ENCODE measurements at places on chromosomes 6 and 20.

- no peak for DNase-seq
Measured at GRCh38 chr6:158817728-158818580, 1.2 kb downstream of the EZR start.

GRCh38 chr6:133093956-133094355 is 147.2 kb upstream of the EYA4 start:
- no peak for DNase-seq

DNA sequence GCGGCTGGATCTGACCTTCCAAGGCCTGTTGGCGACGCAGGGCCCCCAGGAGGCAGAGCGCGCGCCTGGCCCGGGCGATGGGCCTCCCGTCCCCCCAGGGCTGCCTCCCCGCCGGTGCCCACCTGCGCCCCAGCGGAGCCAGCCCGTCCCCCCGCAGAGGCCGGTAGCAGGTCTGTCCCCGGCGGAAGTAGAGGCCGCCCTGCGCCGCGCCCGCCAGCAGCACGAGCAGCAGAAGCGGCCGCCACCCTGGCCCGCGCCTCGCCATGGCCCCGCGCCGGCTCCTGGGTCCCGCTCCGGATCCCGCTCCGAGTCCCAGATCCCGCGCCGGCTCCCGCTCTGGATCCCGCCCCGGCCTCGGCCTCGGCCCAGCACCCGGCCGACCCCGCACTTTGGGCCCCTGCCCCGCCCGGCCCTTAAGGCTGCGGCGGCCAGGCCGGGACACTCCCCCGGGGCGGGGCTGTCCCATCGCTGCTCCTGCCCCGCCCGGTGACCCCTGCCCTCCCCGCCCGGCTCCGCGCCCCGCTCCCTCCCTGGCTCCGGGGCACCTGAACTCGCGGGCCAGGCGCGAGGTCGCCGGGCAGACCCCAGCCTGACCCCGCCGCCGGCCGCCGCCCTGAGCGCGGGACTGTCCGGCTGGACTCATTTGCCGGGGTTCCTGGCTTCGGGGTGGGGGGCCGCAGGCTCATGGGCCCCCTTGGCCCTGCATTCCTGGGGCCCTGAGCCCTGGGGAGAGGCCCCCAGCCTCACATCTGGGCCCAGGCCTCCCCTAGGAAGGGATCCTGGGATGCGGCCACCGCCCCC is at the start of gene CTSZ:
Gene CTSZ (minus strand): TSS at position 391 of the 801 bp plus-strand sequence. CDS start 126 bp downstream, at position 265.
- DNase-seq = no peak

GRCh38 chr6:163710532-163711470 is 296.3 kb downstream of the QKI start:
- no peak for DNase-seq

GRCh38 chr20:23629017-23629541 is 8.7 kb downstream of the CST3 start:
- DNase-seq = no peak

GRCh38 chr6:162088091-162088490 is 639.5 kb downstream of the PRKN start:
- DNase-seq = no peak

- DNase-seq = no peak
Measured at GRCh38 chr6:357791-358341, 33.7 kb upstream of the IRF4 start.

- DNase-seq = peak; percentile 89
Measured at GRCh38 chr6:158057213-158057987, 75.7 kb downstream of the SYNJ2 start.

DNA sequence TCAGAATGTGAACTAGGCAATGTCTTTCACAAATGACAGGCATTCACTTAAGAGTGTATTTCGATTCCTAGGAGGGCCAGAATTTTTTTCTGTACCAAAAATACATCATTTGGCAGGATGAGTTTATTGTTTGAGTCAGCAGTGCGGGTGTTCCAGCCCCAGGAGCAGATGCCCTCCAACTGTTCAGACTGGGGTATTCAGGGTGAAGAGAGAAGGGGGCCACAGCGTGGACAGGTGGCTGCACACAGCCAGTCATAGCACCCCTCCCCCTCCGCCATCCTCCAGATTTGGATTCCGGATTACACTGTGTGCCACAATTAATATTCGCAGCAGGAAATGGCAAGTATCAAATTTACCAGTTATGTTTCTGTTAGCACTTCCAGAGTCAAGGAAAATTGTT is 38.6 kb downstream of the RIPOR2 start:
- DNase-seq = no peak

- no peak for DNase-seq
Measured at GRCh38 chr6:148263010-148263409, 79.6 kb upstream of the SASH1 start.

DNA sequence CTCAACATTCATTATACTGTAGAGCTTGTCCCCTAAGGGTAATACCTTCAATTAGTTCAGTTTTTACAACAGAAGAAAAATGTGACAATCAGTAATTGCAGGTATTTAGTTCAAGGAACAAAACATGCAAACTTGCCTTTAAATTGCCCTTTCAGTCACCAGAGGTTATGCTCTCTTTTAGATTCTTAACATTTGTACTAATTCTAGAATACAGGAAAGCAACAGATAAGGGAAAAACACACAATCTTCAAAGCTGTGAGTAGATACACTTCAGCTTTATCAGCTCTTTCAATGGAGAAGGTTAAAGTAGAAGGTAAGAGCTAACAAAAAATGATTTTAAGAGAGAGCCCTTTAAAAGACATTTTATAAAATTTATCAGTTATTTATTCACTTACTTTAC is 173.1 kb downstream of the HS3ST5 start:
- DNase-seq = no peak

DNA sequence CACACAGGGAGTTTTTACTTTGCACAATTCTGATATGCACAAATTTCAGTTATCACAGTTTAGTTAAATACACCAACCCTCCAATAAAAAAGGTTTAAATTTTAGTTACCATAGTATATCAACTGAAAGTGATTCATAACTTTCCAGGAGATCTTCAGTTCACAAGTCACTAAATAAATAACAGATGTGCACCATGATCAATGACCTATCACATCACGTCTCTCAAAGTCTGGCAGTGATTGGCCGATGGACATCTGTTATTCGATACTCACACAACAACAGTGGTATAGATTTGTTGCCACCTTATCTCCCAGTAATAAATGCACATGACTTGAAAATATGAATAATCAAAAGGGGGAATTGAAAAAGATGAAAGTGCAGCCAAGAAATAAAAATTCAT is 66.8 kb upstream of the PTCHD4 start:
- no peak for DNase-seq

GRCh38 chr6:136326038-136326553 is 36.5 kb upstream of the BCLAF1 start:
- no peak for DNase-seq

DNA sequence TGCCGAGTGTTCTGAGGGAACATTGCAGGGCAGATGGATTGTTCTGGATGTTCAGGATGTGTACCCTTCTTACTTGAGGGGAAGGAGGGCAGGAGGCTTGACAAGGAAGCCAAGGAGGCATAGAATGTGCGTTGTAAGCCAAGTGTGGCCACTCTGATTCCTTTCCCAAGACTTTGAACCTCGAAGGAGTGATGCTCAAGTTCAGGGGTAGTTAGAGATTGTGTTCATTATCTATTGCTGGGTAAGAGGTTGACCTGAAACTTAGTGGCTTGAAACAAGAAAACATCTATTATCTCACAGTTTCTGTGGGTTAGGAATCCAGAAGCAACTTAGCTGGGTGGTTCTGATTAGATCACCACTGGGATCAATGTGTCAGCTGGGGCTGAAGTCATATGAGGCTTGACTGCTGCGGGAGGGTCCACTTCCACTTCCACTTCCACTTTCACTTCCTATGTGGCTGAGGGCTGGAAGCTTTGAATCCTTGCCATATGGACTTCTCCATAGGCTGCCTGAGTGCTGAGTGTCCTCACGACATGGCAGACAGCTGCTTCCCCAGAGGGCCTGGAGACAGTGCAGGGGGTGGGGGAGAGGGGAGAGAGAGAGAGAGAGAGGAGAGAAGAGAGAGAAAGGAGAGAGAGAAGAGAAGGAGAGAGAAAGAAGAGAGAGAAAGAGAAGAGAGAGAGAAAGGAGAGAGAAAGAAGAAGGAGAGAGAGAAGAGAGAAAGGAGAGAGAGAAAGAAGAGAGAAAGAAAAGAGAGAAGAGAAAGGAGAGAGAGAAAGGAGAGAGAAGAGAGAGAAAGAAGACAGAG is 6.9 kb upstream of the CD40 start:
- no peak for DNase-seq

DNA sequence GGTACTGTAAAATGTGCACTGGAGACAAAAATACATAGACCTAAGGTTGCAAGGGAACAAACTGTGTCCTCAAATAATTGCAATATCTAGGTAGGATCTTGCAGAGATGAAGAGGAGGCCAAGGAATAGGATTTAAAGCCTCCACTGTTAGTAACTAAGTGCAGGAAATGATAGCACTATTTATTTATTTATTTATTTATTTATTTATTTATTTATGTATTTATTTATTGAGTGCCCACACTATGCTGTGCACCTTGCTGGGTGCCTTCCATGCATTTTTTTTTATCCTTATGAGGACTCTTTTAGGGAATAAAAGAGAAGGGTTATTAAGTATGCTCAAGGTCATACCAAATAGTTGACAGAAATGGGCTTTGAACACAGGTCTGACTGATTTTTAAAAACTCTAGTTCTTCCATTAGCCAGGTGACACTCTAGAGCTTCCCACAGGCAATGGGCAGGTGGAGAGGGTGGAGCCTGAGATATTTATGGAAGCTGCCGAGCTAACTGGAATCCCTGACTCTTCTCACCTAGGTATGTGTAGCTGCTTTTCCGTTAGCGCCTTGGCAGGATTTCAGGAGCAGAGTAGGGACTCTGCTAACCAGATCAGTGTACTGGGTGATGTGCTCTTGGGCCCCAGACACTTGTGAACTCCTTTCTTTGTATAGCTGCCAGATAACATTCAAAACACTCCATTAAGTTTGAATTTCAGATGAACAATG is 12.8 kb upstream of the NUP153 start:
- no peak for DNase-seq

GRCh38 chr20:6613280-6613861 is 154.1 kb upstream of the BMP2 start:
- no peak for DNase-seq

- no peak for DNase-seq
Measured at GRCh38 chr6:146859795-146860495, 261.2 kb downstream of the ADGB start.
